Right renal cortex interstitium (tissue), 3 donors: ENCODE measurements at places on chromosomes 4 and X. TPM values are rescaled to one million over a fixed set of nuclear protein-coding genes. Genes with fewer than 3 reads are reported as not detected.

DNA sequence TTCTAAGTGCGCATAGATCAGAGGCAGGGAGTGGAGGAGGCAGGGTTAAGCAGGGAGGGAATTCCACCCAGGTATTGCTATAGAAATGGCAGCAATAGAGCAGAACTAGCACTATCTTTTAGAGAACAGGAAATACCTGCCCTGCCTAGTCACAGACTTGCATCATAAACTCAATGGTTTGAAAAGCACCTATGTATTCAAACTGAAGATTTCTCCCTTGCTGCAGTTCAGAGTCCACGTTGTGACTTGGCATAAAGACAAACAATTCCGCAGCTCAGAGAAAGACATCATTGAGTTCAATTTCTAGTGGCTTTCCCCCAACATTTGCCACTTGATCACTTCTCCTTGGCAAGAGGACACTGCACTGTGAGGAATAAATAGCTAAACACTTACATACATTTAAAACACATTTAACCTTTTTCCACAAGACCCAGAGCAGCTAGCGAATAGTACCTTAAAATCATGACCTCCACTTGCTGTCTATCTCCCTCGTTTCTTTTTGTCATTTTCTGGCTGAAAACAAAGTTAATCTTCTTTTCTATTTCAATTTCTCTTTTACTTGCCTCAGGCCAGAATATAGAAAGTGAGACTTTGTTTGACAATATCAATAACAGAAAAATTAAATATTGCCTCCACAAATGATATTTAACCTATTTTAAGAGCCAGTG lies 42.4 kb downstream of the SLC7A11 start:
- DNase-seq = no peak

DNA sequence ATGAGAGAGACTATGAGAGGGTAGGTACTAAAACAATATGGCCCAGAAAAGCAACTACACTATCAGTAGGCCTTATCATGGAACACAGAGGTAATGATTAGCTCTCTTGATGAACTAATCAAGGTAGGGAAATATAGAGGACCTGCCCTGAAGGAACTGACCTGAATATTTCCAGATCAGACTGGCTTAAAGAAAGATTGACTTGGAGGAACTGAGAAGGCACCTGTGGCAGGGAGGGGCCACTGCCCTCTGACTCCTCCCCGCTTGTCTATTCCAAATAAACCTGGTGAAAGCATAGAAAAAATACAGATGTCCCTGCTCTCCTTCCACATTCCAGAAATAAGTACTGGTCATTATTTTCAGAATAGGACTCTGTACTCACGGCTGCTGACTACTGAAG lies 5.5 kb downstream of the RPS6KA6 start:
- no peak for DNase-seq

GRCh38 chr4:165299399-165300060 lies 27.9 kb upstream of the MSMO1 start:
- no peak for DNase-seq

- DNase-seq = no peak
These were observed 121.7 kb upstream of the KCNIP4 start for GRCh38 chr4:22070256-22070655.

- DNase-seq = no peak
These were observed 11.9 kb upstream of the AREG start for GRCh38 chr4:74433043-74433442.

- no peak for DNase-seq
These were observed 20.6 kb upstream of the CLDN24 start for GRCh38 chr4:183342541-183343533.

DNA sequence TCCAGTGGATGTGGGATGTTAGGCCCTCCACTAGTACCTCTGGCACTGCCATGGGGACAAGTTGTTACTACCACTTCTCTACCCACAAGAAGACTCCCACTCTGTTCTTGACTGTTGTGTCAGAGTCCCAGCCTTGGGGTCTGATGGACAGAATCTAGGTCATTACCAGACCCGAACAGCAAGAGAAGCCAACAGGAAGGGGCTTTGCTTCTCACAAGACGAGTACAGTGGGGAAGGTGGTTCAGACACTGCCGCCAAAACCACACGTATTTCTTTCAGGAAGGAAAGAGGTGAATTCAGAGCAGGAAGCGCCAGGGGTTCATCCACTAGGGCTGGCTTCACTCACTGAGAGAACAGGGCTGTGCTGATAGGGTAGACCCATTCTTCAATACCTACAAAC lies 161.3 kb upstream of the KIT start:
- no peak for DNase-seq

GRCh38 chrX:19193565-19193964 lies 71.3 kb upstream of the ADGRG2 start:
- DNase-seq = no peak

GRCh38 chrX:114581528-114582263 lies 2.2 kb upstream of the HTR2C start:
- no peak for DNase-seq

- DNase-seq = no peak
These were observed 8.7 kb downstream of the GUCY2F start for GRCh38 chrX:109472939-109473735.

DNA sequence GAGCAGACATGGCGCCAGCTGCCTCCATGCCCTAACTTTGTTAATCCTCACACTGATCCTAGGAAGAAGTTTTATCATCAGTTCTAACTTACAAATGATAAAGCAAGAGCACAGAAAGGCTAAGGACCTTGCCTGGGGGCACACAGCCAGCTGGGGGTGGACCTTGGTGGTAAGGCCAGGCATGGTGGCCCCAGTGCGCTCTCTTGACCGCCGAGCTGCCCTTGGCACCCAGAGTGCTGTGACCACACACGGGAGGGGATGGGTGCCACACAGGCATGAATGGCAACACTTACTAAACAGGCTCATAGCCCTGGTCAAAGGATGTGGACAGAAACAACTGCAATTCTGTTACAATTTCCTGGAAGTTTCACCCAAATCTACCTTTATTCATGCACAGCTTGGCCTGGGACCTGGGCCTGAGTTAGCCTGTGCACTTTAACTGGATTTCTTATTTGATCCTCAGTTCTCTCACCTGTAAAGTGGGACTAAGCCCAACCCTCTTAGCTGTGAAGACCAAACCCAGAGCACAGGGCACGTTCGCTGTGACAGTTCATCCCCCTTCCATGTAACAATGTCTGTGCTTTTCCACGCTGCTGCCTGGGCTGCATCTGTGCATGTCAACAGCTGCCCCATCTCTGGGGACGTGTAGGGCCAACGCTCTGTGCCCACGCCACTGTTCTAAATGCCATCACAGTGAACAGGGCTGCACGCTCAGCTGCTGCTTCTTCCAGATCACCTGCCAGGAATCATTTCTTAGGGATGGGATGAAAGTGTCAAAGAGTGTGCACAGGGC lies 44.8 kb downstream of the ACOX3 start:
- no peak for DNase-seq

DNA sequence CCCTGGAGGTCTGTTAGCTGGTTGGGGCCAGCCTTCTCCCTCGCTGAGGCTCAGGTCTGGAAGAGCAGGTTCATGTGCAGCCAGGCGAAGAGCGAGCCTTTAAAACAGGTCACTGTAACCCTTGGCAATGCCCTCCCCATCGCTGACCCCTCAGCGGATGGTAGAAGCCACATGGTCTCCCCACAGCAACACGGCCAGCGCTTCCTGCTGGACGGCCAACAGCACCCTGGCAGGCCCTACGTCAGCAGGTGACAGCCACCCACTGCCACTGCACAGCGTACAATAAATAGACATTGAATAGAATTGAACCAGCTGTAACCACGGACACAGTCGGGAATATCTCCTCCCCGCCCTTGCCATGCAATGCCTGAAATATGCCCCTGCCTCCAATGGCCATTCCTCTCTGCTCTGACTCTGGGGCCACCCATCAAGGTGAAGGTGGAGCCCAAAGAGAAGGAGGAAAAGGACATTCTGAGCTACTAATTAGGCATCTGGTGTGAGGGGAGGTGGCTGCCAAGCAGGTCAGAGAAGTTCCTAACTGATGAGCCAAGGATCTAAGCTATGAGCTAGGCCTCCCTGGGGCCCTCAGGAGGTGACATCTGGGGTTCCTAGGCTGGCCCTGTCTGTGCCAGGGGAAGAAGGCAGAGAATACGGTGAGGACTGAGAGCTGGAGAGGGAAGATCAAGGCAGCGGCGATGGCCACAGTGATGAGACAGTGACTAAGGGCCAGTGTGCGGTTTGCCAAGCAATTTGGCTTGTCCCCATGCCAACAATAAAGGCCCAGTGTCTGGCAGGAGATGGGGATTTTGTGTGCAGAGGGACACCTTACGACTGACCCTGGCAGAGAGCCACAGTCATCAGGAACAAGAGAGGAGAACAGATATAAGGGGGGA lies 202.3 kb downstream of the BCOR start:
- no peak for DNase-seq

The CHIC2 gene
- 35.0 TPM for polyA plus RNA-seq

The CCDC120 gene
- polyA plus RNA-seq = 8.9 TPM

The PPARGC1A gene
- polyA plus RNA-seq = 36.2 TPM

The DMRTC1 gene
- not detected for polyA plus RNA-seq

The TAF7L gene
- 0.52 TPM for polyA plus RNA-seq
